ENCODE measurements at places on chromosomes 7 and 10.

GRCh38 chr10:24589265-24589664 is 134.4 kb downstream of the ARHGAP21 start:
- no peak for DNase-seq

DNA sequence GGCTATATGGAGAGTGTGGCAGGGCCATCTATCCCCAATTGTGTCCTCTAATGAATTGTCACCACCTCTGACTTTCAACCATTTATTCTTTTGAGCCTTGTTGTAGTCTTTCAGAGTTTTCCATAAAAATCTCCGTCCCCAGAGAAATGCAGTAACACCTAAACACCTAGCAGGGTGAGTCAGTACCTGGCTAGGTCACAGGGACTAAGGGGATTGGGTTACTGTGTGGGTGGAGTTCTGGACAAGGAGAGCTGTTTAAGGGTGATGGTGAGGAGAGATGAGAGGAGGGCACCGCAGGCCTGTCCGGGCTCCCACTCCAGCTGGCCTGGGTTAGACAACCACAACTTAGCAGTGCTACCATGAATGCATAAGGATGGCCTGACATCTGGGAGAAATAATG is 186.2 kb upstream of the LYZL1 start:
- DNase-seq: no peak

DNA sequence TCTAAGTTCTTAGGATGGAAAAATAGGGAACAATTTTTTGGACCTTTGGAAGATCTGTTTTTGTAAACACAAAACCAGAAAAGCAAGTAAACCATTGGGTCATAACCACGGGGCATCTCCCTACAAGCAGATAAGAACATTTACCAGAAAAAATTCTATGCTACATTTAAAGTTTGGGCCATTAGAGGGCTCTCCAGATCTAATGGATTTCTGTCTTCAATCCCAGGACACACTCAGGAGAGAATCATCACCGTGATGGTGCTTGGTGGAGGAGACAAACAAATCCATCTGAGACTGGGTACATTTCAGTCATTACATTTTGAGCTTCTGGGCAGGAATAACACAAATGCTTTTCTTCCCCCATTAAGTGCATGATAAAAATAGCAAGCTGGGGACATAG is 178.4 kb upstream of the TARP start:
- DNase-seq: peak; percentile 16

DNA sequence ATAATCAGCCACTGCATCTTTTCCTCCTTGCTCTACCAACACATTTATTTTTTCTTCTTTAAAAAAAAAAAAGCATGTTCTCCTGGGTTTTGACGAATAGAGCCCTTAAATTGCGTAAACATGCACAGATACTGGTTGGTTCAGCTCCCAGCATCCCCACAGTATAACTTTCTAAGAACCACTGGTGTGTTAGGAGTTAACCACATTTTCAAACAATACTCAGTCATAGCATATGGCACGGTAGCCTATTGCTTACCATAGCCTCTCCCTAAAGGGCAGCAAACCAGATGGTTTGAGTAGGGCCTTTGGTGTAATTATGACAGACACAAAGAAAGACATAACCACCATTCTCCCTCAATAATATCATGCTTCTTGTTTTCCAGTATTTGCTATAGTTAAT is 145.0 kb downstream of the LRRC4 start:
- DNase-seq: no peak

DNA sequence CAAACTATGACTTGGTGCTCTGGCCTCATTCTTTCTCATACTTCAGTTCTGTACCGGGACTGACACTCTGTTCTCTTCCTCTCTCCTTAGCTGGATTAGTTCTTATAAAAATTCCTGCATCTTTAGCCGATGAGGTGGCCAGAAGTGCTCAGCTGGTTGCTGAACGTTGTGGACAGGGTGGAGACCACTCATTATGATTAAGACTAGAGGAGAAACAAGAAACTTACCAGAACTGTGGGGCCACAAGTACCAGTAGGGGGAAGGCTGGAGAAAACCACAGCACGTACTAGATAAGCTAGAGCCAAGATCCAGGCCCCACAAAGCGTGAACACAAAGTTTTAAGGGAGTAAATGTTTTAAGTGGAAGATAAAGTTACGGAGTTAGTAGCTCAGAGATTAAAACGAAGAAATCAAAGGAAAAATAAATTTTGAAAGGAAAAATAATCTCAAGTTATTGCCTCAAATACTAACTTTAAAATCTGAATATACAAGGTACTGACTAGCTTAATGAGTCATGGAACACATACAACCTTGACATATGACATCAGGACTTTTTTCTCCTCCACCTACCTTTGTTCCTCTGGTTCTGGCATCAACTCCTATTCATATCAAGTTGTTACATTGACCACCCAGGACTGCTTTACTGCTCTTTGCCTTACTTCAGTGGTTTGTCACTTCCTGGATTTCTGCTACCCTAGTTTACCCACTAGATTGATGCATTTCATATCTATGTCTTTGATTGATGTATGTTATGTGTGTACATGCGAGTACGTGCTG is 469.0 kb downstream of the TFEC start:
- no peak for DNase-seq

DNA sequence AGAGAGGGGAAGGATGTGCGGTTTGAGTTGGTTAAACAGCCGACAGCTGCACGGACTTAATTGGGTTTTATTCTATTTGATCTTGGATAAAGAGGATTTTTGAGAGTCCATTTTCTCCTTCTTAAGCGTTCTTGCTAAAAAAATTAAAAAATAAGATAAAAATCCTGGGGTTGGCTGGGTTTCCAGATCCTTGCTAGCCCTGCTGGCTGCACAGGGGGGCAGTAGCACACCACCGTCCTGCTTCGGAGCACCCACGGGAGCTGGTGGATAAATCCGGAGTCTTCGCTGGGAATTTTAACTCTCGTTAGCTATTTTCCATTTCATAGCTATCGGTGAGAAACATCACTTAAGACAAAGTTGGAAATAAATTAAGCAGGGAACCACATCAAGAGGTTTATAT is 792.0 kb downstream of the TYW1 start:
- no peak for DNase-seq

- no peak for DNase-seq
Measured at GRCh38 chr10:23331567-23332301, 12.9 kb downstream of the C10orf67 start.

DNA sequence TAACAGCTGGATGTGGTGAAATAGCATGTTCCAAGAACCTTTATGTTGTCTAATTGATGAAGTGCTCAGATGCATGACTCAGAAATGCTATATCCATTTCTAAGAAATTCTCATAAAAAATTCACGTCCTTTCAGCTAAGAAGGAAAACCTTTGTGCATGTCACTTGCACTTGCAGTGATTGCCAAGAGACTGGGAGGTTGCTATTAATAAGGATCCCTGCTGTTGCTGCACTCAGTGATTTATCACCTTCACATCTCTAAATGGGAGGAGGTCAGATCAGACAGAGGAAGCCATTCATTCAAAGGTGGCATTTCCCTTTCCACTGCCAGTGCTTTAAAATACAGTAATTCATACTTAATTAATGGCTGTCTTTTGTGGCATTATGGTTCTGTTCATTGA is 89.5 kb downstream of the THSD7A start:
- DNase-seq: no peak

DNA sequence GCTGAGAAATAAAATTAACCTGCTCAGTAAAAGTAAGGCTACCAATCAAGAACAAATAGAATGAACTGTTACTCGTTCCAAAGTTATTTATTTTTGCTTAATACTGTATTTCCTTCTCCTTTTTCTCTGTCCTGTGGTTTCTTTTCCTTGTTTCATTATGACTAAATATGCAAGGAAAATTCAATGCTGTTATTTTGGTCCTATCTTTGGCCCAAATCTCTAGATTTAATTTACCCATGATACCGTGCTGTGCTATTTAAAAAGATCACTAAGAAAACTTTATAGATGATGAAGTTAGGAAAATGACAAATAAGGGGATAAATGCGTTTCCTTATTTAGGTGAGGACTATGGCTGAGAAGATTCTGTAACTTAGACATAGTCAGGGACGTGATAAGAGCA is 45.3 kb upstream of the FAM133B start:
- no peak for DNase-seq

GRCh38 chr7:77788327-77788902 is 9.8 kb downstream of the TMEM60 start:
- no peak for DNase-seq

DNA sequence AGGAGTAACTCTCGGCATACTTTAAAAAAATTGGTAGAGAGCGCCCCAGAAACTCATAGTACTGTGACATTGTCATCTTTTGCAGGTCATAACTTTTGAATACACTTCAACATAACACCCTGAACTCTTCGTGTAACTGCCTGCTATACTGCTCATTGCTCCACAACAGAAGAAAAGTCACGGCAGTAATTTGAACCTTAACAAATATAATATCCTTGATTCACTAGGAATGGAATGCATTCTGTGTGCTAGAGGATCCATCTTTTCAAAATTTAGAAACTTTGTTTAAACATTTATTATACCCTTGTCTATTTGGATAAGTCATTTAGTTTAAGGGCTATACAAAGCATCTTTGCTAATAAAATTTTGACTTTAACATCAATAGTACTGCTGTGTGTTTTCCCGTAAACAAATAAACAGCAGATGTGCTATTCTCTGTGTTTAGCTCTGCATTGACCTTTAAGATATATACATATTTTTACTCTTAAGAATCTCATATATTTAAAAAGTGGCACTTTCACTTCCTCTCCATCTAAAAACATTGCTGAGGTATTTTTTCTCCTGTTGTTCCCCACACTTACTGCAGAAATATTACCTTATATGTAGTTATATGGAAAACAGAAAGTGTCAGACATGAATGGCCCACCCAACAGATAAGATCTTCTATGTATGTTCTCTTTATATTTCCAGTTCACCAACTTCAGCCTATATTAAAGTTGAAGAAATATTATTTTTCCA is 217.6 kb upstream of the TMEM229A start:
- no peak for DNase-seq

DNA sequence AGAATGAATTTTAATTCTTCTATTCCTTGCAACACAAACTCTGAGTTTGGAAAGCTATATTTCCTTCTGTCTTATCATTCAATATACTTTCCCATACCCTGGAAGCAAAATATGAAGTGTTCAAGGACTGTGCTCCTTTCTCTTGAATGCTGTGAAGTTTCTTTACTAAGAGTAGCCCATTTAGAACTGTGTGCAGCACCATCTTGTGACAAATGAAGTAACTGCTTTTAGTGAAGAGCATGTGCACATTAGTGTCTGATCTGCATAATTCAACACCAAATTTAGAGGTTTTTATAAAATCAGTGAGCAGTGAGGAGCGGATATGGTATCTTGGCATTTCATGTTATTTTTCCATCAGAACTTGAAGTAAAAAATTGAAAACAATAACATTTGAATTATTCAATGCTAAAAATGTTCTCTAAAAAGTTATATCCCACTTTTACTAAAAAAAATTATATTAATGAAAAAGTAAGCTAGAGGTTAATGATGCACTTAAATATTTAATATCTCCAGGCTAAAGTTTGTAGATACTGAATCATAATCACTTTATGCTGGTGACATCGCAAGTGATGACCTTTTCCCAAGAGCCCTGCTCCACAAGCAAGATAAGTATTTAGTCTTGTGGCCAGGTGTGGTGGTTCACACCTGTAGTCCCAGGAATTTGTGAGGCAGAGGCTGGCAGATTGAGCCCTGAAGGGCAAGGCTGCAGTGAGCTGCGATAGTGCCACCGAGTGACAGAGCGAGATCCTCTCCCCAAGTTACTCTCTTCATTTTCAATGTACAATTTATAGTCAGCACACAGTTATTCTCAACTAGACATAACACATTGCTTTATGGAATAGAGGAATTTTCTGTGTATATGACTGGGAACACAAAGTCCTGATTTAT is 108.8 kb upstream of the PCLO start:
- no peak for DNase-seq

DNA sequence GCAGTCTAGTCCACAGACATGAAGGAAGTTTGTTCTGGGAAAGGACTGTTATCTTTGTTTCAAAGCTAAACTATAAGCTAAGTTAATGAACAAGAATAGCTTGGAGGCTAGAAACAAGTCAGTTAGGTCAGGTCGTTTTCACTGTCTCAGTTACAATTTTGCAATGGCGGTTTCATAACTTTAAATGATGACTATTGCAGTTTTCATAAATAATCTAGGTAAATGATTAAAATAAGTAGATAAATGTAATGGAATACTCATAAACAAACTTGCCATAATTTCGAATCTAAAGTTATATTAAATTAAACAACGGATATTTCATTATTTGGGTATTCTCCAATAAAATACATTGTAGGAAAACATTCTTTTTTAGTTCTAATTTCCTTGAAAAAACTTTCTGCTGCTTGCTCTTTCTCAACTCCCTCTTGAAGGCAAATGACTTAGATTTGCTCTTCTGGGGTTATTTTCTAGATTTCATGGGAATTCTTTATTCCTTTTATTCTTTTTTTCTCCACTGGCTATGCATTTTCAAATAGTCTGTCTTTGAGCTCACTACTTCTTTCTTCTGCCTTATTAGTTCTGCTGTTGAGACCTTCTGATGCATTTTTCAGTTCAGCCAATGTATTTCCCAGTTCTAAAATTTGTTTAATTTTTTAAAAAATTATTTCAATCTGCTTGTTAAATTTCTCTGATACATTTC is 103.8 kb upstream of the APBB1IP start:
- no peak for DNase-seq

GRCh38 chr10:44886966-44887365 is 24.2 kb upstream of the TMEM72 start:
- DNase-seq: no peak

- peak; percentile 7 for DNase-seq
Measured at GRCh38 chr7:51011710-51012350, 229.1 kb upstream of the GRB10 start.

DNA sequence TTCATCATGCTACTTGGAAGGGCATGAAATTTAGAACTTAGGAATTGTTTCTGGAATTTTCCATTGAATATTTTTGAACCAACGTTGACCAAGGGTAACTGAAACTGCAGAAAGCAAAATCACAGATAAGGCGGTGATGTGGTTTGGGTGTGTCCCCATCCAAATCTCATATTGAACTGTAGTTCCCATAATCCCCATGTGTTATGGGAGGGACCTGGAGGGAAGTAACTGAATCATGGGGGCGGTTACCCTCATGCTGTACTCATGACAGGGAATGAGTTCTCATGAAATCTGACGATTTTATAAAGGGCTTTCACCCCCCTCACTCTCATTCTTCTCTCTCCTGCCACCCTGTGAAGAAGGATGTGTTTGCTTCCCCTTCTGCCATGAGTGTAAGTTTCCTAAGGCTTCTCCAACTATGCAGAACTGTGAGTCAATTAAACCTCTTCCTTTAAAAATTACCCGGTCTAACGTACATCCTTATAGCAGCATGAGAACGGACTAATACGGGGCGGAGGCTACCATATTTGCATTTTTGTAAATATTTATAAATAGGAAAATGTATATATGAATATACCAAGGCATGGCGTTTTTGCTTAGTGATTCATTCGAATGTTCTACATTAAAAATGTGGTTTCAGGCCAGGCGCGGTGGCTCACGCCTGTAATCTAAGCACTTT is 12.4 kb downstream of the NMT2 start:
- no peak for DNase-seq

DNA sequence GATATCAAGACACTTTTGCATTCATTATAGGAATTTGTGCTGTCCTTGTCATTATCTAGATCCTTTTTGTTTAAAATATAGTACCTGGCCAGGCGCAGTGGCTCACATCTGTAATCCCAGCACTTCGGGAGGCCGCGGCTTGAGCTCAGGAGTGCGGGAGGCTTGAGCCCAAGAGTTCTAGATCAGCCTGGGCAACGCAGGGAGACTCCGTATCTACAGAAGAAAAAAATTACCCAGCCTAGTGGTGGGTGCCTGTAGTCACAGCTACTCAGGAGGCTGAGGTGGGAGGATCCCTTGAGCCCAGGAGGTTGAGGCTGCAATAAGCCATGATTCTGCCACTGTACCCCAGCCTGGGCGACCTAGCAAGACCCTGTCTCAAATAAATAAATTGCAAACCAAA is 621 bp upstream of the MORN4 start:
- DNase-seq: no peak
